ENCODE measurements at places on chromosomes 2 and 18.
A peak's percentile ranks its signal among the peaks of the same experiment; 100 is the strongest.

- DNase-seq: peak; percentile 33
Measured at GRCh38 chr2:119476301-119477112, 44.9 kb downstream of the TMEM37 start.

DNA sequence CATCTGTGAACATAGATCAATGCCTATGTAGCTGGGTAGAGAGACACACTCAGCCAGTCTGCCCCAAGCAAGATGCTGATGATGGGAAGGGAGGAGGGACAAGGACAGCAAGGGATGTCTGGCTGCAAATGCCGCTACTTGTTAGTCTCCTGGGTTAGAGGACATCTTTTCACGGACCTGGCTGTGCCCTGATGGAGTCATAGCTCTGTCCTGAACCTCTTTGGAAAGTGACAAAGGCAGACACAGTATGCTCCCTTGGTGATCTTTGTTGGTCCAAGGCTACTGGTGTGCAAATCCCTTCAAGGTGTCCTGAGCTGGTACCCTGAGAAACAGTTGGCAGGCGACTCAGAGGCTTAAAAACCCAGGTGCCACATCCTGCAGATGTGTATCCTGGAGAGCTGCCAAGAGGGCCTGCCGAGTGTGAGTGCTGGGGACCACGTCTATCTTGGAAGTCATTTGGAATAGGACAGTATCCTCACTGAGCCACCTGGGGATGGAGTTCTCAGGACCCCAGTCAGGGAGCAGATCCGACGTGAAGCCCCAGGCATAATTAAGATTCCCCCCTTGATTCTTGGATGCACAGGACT, 10.8 kb downstream of the FOSL2 start:
- DNase-seq: no peak

- peak; percentile 21 for DNase-seq
Measured at GRCh38 chr2:37711308-37711731, 39.9 kb upstream of the CDC42EP3 start.

- DNase-seq: no peak
Measured at GRCh38 chr2:79437433-79438267, 75.2 kb upstream of the CTNNA2 start.

- DNase-seq: no peak
Measured at GRCh38 chr2:181774685-181775084, 94.4 kb upstream of the NEUROD1 start.

- DNase-seq: no peak
Measured at GRCh38 chr2:26214759-26215158, 29.7 kb downstream of the HADHA start.

GRCh38 chr2:233990261-233990798, 60.2 kb upstream of the SPP2 start:
- DNase-seq: peak; percentile 37

- DNase-seq: no peak
Measured at GRCh38 chr2:75379476-75380210, 180.3 kb upstream of the TACR1 start.

- no peak for DNase-seq
Measured at GRCh38 chr2:155913356-155913755, 419.2 kb downstream of the NR4A2 start.

GRCh38 chr18:46335534-46336101, 231.4 kb downstream of the HAUS1 start:
- no peak for DNase-seq

DNA sequence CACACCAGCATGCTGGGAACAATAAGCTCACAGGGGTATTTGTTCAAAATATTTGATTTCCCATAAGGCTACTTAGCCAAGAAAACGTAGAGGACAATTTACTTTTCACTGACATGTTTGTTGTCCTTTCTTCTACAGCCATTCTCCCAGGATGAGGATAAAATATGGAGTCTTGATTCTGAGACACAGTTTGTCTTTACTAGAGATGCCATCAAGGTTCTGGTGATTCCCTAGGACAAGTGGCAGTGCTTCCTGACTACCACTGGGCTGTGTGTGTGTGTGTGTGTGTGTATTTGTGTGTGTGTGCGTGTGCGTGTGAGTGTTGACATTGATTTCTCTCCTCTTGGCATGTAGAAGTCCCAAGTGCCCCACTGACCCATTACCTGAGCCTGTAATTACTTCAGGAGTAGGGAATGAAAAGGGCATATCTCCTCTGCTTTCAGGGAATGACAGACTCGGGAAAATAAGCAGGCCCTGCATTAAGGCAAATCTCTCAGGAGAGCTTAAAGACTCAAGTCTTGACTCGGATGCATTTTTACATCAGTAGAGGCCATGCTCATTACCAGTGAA, 761.6 kb downstream of the DCC start:
- no peak for DNase-seq

- no peak for DNase-seq
Measured at GRCh38 chr2:215521031-215521430, 85.2 kb upstream of the FN1 start.

DNA sequence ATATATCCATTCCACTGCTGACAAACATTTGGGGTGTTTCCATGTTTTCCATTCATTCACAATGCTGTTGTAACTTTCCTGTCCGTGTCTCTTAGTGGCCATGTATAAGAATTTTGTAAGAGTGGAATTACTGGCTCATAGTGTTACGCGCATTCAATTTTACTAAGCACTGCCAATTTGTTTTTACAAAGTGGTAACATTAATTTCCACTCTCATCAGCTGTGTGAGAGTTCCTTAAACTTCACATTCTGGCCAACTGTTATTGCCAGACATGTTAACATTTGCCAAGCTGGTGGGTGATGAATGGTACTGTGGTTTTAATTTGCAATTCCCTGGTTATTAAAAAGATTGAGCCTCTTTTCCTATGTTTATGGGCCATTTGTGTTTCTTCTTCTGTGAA, 134.2 kb downstream of the DTNB start:
- no peak for DNase-seq

Data from activated T-cell treated with anti-CD3 and anti-CD28 coated beads, Interleukin-2, amount 50 U/mL, for 1 hour (primary cell).